ENCODE measurements at places on chromosomes 11 and 22. TPM values are rescaled to one million over a fixed set of nuclear protein-coding genes. Genes with fewer than 3 reads are reported as not detected.

DNA sequence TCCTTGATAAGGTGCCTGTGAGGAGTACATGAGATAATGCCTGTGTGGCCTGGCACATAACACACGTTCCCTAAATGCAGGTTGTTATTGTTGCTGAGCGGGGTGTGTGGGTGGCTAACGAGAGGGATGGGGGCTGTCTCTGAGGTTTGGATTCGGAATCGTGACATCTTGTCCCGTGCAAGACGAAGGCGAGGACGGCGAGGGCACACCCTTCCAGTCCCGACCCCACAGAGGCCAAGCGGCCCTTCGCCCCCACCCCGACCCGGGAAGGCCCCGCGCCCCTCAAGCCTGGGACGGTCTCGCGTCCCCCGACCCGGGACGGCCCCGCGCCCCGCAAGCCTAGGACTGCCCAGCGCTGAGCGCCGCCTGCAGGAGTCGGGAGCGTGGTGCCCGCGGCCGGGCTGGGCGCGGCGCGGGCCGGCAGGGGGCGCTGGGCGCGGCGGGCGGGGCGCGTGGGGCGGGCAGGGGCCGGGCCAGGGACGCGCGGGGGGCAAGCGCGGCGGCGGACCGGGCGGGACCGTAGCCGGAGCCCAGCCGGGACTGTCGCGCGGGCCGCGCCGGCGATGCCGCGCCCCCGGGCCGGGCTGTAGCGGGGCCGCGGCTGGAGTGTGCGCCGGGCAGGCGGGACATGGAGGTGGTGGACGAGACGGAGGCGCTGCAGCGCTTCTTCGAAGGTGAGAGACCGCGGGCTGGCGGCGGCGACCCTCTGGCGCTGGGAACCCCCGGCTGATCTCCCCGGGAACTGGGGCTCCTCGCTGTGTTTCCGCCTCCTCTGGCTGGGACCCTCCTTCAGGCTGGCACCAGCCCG is at the start of gene MYRF:
TSS of gene MYRF (plus strand) at position 520 of the 808 bp plus-strand sequence. CDS start at position 629, 109 bp downstream.
- peak; percentile 84 for DNase-seq

GRCh38 chr22:30514252-30514651 is 8.8 kb upstream of the SEC14L4 start:
- DNase-seq, result no peak

- DNase-seq, result no peak
Measured at GRCh38 chr22:48786679-48786996, 1041.0 kb downstream of the BRD1 start.

GRCh38 chr22:37228106-37229011 is 15.7 kb downstream of the RAC2 start:
- DNase-seq, result no peak

DNA sequence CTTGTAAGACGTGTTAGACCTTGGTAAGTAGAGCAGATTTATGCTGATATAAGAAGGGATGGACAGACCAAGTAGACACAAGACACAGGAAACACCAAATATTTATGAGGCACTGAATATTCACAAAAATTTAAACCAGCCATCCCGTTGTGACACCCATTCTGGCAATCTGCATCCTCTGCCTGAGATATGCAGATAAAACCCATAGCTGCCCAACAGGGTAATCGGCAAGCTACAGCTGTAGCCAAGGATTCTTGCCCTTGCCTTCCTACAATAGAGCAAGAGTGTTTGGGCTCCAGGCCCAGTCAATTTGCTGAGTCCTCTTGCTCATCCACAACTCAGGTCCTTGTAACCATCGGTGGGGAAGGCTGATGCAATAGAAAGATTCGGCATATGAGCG is 18.5 kb upstream of the MPZL2 start:
- DNase-seq, result no peak

The SCGB1A1 gene
- total RNA-seq, result not detected

The GGT5 gene
- 0.14 TPM for total RNA-seq

The CATSPERZ gene
- total RNA-seq, result not detected

The ZFTA gene
- 21.1 TPM for total RNA-seq

The OSM gene
- total RNA-seq, result not detected

The RFPL2 gene
- total RNA-seq, result 0.43 TPM

The MAP6 gene
- total RNA-seq, result 4.3 TPM
